ENCODE measurements at places on chromosomes 4 and X. TPM values are rescaled to one million over a fixed set of nuclear protein-coding genes. Genes with fewer than 3 reads are reported as not detected.

PAGE2 gene
- not detected for total RNA-seq

XIAP gene
- total RNA-seq = 34.9 TPM

ADGRG4 gene
- total RNA-seq = not detected

ADAM29 gene
- total RNA-seq = not detected

SERPINA7 gene
- total RNA-seq = not detected

DNA sequence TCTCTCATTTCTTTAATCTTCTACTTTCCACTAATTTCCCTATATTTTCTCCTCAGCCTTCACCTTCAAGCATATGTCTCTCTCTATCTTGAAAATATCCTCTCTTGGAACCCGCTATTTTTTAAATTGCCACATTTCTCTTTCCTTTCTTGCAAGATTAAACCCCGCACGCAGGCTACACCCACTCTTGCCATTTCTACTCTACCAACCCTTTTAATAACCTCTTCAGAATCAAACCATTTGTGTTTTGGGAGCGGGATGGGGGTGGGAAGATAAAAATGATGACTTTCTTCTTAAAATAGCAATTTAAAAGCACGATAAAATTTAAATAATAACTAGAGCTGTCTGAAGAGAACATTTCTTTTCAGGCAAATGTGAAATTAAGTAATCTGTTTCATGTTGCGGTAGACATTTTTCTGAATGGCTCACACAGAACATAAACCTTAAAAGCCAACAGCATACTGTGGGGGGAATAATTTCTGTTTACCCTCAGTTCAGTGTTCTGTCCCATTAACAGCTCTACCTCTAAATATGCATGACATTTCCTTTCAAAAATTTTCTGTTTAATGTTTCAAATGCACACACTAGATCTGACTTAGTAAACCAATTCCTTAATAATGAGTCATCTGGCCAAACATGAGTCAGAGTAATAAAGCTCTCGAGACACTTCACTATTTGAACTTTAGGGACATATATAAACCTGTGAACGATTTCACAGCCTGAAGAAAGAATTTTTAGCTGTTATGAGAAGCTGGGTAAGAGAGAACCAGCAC, 20.5 kb downstream of the ARSJ start:
- no peak for DNase-seq

DNA sequence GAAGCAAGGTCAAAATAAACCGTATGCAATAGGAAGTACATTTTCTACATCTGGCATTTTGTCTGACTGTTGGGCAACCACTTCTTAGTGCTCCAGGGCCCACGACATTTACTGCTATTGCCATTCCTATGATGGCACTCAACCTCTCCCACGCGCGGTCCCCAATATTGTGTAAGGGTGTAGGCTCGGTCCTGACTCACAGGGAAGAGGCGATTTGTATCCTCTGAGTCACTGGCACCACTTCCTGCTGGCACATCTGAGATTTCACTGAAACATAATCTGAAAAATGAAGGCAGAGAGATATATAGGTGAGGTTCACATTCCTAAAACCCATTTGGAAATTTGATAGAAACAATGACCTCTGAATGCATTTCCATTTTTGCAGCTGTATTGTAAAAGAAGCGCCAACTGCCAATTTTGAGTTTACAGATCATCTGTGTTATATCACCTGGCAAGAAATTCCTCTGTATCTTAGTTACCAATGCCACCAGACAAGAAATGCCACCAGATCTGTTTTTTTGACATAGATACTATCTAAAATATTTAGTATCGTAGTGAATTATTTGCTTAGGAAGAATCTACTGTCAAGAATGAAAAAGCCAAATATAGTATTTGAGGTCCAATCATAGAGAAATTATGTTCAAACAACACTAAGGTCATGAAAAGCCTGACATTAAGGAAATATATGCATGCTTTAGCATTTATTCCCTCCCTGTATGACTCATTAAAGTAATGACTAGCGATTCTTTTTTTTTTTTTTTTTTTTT, 9.8 kb downstream of the EREG start:
- no peak for DNase-seq

- DNase-seq = no peak
These were observed 45.6 kb downstream of the RFC1 start for GRCh38 chr4:39320381-39321115.

GRCh38 chr4:167021545-167022155, 212.6 kb downstream of the SPOCK3 start:
- DNase-seq = peak; percentile 17

GRCh38 chr4:138627096-138627495, 384.9 kb upstream of the SLC7A11 start:
- DNase-seq = no peak

DNA sequence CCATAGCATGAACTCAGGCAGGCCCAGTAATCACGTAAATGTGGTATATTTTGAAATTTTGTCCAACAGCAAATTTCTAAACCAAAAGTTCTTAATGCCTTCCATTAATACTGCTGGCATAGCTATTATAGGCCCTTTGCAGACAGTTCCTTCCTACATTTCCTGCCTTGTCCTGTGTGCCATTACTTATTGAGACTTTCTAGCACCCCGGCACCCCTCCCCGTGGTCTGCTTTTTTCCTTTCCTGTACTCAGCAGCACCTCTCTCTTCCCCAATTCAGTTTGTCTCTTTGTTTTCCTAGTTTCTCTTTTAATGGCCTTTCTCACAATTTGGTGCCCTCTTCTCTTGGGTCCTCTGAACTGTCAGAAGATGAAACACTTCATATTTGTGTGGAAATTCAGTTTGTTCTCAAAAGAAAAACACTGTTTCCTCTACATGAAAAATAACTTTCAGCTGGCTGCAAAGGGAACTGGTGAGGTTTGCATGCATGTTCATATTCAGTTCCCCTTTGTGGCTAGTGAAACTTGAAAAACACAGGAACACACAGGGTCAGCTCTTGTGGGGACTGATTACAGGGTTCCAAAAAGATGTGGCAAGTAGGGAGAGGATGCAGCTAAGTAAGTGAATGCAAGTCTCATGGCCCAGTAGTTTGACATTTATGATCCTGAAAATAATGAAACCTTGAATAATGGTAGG, 17.1 kb downstream of the GPR34 start:
- no peak for DNase-seq

GRCh38 chr4:41559940-41560516, 22.1 kb downstream of the LIMCH1 start:
- DNase-seq = no peak

- no peak for DNase-seq
These were observed 41.3 kb downstream of the RBMX start for GRCh38 chrX:136839196-136839595.

DNA sequence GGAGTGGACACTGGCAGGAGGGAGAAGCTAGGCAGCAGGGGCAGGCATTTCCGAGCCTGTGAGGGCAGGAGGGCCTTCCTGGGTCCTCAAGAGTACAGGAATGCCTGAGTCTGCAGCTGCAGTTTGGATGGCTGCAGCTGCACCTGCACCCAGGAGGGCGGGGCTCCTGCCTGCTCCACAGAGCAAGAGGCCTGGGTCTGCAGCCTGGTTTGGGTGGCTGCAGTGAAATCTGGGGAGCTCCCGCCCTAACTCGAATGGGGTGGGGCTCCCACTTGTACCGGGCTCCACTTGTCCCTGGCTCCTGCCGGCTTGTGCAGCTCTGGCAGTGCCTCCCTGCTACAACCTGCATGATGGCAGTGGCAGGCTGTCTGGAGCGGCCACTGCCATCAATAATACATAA, 436.0 kb downstream of the ARHGAP24 start:
- no peak for DNase-seq

GRCh38 chr4:26503844-26504243, 13.6 kb upstream of the CCKAR start:
- DNase-seq = no peak

DNA sequence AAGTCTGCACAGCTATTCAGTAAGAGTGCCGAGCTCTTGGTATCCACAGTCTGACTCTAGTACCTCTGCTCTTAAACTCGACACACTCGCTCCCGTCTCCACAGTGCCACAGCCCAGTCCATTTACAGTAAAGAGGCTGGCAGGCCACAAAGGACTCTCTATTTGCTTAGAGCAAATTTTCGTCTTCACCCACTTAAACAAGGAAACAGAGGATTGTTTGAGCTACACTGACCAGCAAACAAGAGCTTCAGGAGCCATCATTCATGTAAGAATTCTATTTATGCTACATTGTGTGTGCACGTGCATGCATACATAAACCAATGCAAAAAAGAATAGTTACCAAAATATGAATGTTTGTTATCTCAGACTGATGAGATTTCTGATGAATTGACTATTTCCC, 290.2 kb downstream of the USP46 start:
- DNase-seq = no peak

DNA sequence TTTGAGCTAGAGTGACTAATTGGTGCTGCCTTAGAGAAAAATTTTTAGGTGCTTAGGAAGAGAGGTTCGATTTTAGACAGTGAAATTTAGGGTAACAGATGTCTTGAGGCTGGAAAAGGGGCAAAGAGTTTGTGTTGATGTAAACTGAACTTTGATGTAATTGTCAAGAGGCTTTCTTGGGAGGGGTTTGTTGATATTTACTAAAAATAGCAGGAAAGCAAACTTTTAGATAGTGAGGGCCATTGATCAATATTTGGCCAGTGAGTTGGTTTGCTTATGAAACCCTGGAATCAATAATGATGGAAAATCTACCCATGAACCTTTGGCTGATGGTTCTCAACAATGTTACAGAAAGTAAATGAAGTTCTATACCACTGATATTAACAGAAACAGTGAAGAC, 537.5 kb downstream of the KCNIP4 start:
- DNase-seq = no peak

Data from activated T-cell treated with anti-CD3 and anti-CD28 coated beads, Interleukin-2, amount 50 U/mL, for 4 hours (primary cell).